Mammary microvascular endothelial cell (primary cell): ENCODE measurements at places on chromosomes 3 and 15. TPM values are rescaled to one million over a fixed set of nuclear protein-coding genes. Genes with fewer than 3 reads are reported as not detected.

GRK7 gene
- total RNA-seq = not detected in 2 replicates

CACNA2D2 gene
- total RNA-seq = 0.05 TPM in 1 of 2 replicates, not detected in the other

SNX33 gene
- total RNA-seq = 7.9 and 8.4 TPM in 2 replicates

AGBL1 gene
- total RNA-seq = not detected in 2 replicates

NTRK3 gene
- not detected in 2 replicates for total RNA-seq

POPDC2 gene
- total RNA-seq = 0.10 and 2.5 TPM in 2 replicates

SMCO1 gene
- not detected in 2 replicates for total RNA-seq

ALDH1L1 gene
- total RNA-seq = not detected in 2 replicates

LXN gene
- total RNA-seq = 50.4 and 57.5 TPM in 2 replicates

PYGO1 gene
- 0.53 and 0.69 TPM in 2 replicates for total RNA-seq

SLC28A1 gene
- total RNA-seq = not detected in 2 replicates

TNK2 gene
- 14.3 and 19.7 TPM in 2 replicates for total RNA-seq

POLQ gene
- 5.4 and 5.8 TPM in 2 replicates for total RNA-seq

CCR8 gene
- total RNA-seq = not detected in 2 replicates

CAPN3 gene
- total RNA-seq = 0.54 and 0.67 TPM in 2 replicates

PATL2 gene
- 0.33 TPM in 1 of 2 replicates, not detected in the other for total RNA-seq

MYD88 gene
- 38.0 and 45.5 TPM in 2 replicates for total RNA-seq

CCDC13 gene
- total RNA-seq = not detected in 2 replicates

ILDR1 gene
- not detected in 2 replicates for total RNA-seq
